LNCaP clone FGC (cell line): ENCODE measurements at places on chromosomes 7 and 10.

DNA sequence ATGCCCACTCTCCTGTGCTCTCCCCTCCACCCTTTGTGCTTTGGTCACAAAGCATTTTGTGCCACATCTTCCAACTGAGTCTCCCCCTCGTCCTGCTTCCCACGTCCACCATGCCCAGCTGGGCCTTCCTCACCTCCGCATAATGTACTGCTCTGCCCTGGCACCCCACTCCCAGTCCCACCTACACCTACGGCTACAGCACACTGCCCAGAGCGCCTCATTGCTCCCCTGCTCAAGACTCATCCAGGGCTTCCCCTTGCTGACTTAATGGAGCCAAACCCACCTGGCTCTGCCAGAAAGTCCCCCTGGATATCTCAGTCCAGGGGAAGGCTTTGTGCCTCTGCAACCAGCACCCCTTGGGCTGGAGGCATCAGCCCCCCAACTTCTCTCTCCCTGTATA lies 299.2 kb upstream of the ZMIZ1 start:
- no peak for DNase-seq

DNA sequence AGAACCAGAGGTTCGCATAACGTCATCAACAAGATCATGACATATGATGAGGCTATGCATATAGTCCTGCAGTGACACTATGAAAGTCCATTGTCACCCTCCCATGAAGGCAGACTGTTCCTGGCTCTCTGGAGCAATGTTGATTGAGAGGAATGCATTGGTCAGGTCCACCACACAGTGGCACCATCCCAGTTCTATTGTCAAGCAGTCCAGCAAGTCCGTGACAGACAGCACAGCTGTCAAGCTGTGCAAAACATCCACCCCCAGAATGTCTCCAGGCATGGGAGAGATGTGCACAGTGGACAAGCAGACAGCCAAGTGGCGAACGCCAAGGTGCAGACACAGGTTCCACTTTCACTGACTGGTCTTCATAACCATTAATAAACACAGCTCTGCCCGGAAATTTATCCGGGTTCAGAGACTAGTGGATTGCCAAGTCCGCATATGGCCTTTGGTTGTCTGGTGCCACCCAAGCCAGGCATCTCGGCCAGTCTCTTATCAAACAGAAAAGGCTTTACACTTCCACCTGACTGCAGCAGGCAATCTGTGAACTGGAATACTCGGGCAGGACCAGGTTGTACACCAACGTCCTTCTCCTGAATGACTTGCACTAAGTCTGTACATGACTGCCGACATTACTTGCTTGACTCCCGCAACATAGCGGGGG lies 7.2 kb downstream of the RNF133 start:
- no peak for DNase-seq

- no peak for DNase-seq
These were observed 116.3 kb upstream of the DIP2C start for GRCh38 chr10:805620-806305.

DNA sequence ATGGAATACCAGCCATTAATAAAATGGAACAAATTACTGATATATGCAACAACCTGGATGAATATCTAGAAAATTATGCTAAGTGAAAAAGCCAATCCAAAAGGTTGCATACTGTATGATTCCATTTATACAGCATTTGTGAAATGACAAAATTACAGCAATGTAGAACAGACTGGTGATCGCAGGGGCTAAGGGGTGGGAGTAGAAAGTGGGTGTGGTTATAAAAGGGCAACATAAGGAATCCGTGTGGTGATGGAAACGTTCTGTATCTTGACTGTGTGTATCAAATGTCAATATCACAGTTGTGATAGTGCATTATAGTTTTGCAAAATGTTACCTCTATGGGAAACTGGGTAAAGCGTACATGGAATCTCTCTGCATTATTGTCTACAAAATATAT lies 15.0 kb downstream of the CEP41 start:
- DNase-seq, result no peak

GRCh38 chr10:30092151-30092790 lies 32.9 kb upstream of the JCAD start:
- DNase-seq, result no peak

- no peak for DNase-seq
These were observed 37.6 kb downstream of the OAT start for GRCh38 chr10:124381011-124381611.
